ENCODE measurements at places on chromosomes 3 and 15. TPM values are rescaled to one million over a fixed set of nuclear protein-coding genes. Genes with fewer than 3 reads are reported as not detected.

Gene TRNT1
- 22.8 TPM for total RNA-seq

- H3K4me3 ChIP-seq = peak overlapping the region; percentile 33
- H3K36me3 ChIP-seq = no peaks in the 10 kb centered on the region
- no peaks in the 10 kb centered on the region for H3K27me3 ChIP-seq
- peak overlapping the region; percentile 60 for H3K27ac ChIP-seq
- no peak for DNase-seq
These were observed 38.5 kb downstream of the PYDC2 start for GRCh38 chr3:191499307-191500080.

- no peaks in the 10 kb centered on the region for H3K4me1 ChIP-seq
- DNase-seq = no peak
- no peak overlapping the region for H3K4me3 ChIP-seq
- no peaks in the 10 kb centered on the region for H3K27me3 ChIP-seq
- H3K27ac ChIP-seq = no peak overlapping the region
- H3K36me3 ChIP-seq = no peaks in the 10 kb centered on the region
These were observed 706.2 kb downstream of the GRM7 start for GRCh38 chr3:7567160-7567559.

DNA sequence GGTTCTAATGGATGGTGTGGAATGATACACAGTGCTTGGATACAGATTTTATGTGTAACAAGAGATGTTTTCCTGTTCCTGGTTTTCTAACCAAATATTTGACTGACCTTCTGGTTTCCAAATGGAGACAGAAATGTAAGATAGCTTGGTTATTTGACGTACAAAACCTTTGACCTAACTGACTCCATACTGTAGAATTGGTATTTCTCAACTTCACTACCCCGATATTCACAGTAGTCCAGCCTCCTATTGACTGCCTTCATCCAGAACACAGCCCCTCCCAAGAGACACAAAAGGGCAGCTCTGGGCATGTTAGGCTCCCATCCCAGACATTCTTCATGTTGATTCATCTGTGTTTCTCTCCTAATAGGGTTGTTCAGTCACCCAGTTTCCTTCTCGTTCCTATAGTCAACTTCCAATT, 33.4 kb downstream of the MYO1E start:
- no peaks in the 10 kb centered on the region for H3K36me3 ChIP-seq
- H3K4me3 ChIP-seq = no peak overlapping the region
- H3K27me3 ChIP-seq = no peaks in the 10 kb centered on the region
- peaks cover 8% of the 10 kb centered on the region for H3K4me1 ChIP-seq

DNA sequence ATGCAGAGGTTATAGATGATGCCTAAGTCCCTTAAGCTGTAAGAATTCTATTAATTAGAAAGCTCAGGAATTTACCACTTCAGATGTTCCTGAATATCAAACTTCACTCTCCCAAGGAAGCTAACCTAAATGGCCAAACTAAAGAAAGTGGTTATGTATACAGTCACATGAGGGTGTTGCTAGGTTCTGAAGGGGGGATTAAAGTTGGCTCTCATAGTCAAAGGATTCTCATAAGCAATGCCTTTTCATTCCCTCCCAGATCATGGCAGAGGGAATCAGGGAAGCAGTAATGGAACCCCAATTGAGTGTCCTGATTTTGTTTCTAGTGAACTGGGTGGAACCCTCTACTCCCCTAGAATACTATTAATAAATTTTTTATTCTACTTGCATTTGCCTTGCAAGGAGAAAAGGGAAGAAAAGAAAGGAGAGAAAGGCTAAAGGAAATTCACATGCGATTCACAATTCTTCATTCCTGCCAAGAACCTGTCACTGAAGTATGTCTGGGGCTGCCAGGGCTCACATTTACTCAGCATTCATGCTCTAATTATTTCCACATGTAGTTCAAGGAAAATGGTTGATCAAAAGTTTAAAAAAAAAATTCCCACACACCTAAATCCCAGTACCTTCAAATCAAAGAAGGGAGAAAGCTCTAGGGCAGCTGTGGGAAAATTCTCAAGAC, 25.1 kb downstream of the FSTL1 start:
- H3K4me1 ChIP-seq = no peaks in the 10 kb centered on the region
- H3K4me3 ChIP-seq = no peak overlapping the region
- peaks cover 4% of the 10 kb centered on the region for H3K27me3 ChIP-seq
- no peaks in the 10 kb centered on the region for H3K36me3 ChIP-seq
- no peak for DNase-seq
- H3K27ac ChIP-seq = no peak overlapping the region

DNA sequence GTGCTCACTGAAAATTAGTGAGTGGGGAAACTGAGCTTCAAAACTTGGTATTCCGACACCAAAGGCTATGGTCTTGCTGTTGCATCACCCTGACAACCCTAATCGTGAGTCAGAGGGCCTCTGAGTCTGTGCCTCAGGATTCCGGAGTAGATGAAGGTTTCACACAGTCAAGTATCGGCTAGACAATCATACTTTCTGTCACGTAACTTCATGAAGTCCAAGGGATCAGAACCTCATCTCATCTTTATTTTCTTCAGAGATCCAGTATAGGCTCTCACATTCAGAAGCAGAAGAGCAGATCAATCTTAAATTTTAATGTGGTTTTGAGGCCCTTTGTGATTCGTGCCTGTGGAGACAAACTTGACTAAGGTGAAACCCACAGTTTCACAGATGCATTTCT, 26.1 kb upstream of the NECTIN3 start:
- DNase-seq = no peak
- no peak overlapping the region for H3K4me3 ChIP-seq
- H3K27ac ChIP-seq = no peak overlapping the region
- H3K4me1 ChIP-seq = no peaks in the 10 kb centered on the region
- no peaks in the 10 kb centered on the region for H3K27me3 ChIP-seq

Data from Panc1 (cell line).